Activated naive CD4-positive, alpha-beta T cell treated with Interleukin-2 at 50 U/mL for 16 hours (primary cell): ENCODE measurements at places on chromosomes 7 and 10.

GRCh38 chr10:83492004-83492403, 647.3 kb upstream of the GHITM start:
- DNase-seq: no peak

GRCh38 chr7:33425929-33426678, 296.7 kb downstream of the BBS9 start:
- DNase-seq: no peak

GRCh38 chr10:110215286-110216170, 8.1 kb downstream of the MXI1 start:
- DNase-seq: no peak

DNA sequence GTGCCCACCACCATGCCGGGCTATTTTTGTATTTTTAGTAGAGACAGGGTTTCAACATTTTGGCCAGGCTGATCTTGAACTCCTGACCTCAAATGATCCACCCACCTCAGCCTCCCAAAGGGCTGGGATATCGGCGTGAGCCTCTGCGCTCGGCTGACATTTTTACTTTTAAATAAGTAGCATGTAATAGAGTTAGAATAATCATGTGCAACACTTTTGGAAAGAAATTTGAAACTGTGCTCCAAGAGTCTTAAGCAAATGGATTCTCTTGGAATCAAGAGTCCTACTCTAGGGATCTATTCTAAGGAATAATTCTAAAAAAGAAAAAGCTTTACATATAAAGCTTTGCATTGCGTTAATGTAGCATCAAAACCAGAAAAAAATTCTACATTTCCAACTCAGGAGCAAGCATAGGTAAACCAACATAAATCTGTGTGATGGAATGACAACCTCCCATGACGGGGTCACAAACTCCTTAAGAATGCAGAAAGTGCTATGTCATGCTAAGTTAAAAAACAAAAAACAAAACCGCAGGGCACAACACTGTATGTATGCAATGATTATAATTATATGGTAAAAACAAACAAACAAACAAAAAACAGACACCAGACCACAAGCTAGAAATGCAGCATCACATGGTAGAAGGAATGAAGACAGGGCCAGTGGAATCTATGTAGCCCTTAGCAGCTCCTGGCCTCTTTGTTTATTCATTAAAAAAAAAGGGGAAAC, 98.7 kb downstream of the RNF216 start:
- no peak for DNase-seq

GRCh38 chr7:39880556-39880955, 69.5 kb upstream of the CDK13 start:
- no peak for DNase-seq

- DNase-seq: no peak
Measured at GRCh38 chr7:38506756-38507155, 124.4 kb downstream of the AMPH start.

GRCh38 chr7:78970440-78970916, 483.0 kb downstream of the MAGI2 start:
- no peak for DNase-seq

DNA sequence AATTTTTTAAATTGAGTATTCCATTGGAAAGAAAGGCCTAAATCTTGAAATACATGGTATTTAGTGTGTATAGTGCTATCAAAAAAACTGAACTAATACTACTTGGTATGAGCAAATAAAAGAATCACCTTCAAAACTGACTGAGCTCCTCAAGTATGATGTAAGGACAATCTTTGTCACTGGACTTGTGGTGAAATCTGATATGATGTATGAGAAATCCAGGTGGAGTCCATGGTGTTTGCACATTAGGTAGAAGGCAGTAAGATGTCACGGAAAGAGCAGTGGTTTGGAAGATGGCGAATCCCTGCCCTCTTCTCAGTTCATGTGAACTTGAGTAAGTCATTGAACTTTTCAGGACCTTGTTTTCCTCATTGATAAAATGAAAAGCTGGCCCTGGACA, 62.1 kb upstream of the COL1A2 start:
- DNase-seq: no peak

DNA sequence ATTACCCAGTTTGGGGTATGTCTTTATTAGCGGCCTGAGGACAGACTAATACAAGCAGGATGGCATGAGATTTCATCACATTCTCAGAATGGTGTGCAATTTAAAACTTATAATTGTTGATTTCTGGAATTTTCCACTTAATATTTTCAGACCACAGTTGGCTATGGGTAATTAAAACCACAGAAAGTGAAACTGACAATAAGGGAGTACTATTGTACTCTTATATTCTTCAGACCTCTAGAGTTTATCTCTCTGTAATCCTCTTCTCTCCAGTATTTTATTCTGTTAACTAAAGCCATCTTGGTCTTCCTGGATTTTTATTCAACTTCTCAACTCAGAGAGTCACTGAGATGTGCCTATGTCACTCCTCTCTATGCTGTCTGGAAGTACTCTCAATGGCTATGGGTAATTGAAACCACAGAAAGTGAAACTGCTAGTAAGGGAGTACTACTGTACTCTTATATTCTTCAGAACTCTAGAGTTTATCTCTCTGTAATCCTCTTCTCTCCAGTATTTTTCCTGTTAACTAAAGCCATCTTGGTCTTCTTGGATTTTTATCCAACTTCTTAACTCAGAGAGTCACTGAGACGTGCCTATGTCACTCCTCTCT, 118.3 kb downstream of the PPP1R17 start:
- DNase-seq: no peak

- no peak for DNase-seq
Measured at GRCh38 chr10:13759168-13759567, 172.4 kb downstream of the PRPF18 start.

DNA sequence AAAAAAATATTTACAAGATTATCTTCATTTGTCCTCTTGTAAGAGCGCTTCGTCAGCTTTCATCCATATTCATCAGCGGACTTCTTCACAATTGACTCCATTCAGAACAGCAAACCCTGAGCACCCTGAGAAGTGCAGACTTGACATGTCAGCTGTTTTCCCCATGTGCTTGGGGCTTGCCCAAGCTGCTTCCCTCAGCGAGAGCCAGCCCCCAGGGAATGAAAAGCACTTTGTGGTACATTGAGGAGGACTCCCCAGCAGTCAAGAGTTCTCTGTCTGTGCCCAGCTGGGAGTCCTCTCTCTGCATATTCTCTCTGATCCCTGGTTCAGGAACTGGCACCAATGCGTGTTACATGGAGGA, 22.7 kb downstream of the HKDC1 start:
- no peak for DNase-seq

GRCh38 chr7:4065190-4065589, 616.9 kb upstream of the FOXK1 start:
- no peak for DNase-seq
